ENCODE measurements at places on chromosomes 7 and 10.

- peak; percentile 71 for DNase-seq
Measured at GRCh38 chr10:35336084-35336831, at the start of gene CCNY. Gene CCNY, plus strand, starts transcription at chr10:35336509. Its CDS starts 545 bp downstream, at chr10:35337054.

DNA sequence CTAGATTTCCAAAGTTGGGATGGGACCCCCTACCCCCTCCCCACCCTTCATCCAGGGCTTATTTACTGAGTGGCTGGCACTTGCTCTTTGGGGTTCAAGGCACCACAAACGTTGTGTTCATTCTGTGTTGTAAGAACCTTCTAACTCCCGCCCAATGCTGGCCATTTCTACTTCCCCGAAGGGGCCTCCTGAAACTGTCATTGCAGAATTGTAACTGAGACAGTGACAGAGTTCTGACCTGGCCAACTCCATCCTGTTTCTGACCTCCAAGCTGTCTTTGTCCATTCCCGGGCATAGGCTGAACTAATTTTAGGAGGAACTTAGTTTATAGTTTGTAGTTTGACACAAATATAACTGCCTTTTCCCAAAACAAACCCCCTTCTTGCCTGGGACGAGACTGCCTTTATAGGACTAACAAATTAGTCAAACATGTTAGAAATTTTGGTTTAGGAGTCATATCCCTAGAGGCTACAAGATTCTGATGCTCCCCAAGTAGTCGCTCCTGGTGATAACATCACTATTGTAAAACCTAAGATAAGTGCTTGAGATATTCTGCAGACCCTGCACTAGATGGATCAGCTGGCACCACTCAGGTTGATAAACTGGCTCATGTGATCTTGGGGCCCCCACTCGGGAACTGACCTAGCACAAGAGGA, 34.8 kb upstream of the ZMIZ2 start:
- no peak for DNase-seq

- no peak for DNase-seq
Measured at GRCh38 chr7:92133133-92133736, 1.0 kb downstream of the CYP51A1 start.

DNA sequence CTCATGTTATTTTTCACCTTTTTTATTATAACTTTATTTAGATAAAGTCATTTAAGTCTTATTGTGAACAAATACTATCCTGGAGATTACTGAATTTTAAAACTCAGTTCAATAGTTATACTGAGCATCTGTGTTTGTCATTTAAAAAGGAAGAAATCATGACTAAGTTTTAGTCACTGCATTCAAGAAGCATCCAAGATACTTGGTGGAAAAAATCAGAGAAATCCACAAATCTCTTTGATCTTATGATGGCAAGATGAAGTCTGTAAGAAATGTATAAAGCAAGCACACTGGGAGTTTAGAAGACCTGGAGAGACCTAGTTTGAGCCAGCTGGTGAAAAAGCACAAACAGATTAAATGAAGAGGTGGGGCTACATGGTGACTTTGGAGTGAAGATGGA, 529.8 kb upstream of the IGFBP3 start:
- no peak for DNase-seq

DNA sequence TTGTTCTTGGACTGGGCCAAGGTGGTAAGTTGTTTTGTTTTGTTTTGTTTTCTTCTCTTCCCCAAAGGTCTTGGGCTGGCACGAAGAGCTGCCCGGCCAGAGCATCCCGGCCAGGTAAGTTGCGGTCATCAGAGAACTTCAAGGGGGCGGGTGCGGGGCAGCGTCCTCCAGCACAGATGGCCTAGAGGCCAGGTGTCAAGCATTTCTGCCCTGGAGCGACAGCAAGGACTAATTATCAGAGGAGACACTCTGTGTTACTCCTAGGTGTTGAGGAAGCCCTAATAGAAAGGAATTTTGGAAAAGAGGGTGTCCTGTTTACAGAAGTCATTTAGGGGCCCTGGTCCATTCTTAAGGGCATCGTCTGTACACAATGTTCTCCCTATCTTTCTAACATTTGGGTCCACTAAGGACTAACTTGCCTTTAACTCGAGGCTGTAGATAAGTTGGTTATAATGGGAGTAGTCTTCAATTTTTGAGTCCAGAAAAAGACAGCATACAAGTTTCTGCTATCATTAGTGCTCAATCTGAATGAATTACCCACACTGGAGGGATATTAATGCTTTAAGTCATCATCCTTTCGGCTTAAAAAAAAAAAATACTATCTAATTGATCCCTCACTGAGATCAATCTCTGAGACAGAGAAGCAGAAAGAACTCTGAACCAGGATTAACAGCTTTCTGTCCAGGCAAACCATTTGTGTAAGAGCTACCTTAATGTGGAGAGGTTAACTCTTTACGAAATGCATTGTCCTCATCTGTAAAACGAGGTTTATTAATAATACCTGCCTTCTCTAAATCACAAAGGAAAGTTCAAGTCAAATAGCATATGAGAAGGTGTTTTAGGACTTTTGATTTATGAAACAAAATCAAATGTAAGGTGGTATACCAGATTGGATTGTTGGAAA, 1.5 kb downstream of the ITGB8 start:
- no peak for DNase-seq

Measured in left kidney (tissue), 8 donors.